ENCODE measurements at places on chromosomes 1 and 21.

DNA sequence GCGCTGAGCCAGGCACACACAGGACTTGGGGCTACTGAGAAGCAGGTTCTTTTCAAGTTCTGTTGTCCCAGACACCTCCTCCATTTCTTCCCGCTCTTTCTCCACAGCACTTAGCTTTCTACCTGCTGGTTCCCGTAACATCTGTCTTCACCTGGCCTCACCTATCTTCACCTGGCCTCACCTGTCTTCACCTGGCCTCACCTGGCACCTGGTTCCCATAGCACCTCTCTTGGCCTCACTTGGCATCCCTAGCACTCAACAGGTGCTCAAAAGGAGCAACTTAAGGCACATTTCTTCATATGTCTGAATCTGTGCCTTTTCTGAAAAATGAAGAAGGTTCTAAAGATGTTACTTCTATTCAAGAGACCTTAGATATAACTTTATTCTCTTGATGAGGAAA is 10.4 kb downstream of the KCNK1 start:
- DNase-seq: no peak

GRCh38 chr21:41653243-41653953 is 113.5 kb downstream of the RIPK4 start:
- no peak for DNase-seq

GRCh38 chr1:59666106-59666505 is 148.6 kb upstream of the HOOK1 start:
- DNase-seq: no peak

GRCh38 chr1:39490596-39491145 is 765 bp upstream of the BMP8A start:
- DNase-seq: no peak

DNA sequence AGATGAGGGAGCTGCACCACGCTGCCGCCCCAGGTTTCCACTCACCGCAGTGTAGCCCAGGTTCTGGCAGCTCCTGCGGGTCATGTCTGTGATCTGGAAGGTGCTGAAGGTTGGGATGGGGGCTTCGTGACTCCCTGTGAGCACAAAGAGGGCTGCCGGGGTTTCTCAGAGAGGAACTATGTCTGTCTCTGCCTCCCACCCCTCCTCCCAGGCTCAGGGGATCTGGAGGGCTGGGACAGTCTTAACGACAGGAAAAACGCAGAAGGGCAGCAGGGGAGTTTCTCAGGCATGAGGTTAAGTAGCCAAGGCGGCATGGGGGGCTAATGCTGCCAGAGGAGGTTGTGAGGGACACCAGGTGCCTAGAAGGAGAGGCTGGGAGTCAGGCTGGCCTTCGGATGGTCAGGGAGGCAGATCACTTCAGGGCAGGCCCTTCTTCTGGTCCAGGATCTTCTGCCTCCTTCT is 656 bp downstream of the SH2D2A start:
- no peak for DNase-seq

DNA sequence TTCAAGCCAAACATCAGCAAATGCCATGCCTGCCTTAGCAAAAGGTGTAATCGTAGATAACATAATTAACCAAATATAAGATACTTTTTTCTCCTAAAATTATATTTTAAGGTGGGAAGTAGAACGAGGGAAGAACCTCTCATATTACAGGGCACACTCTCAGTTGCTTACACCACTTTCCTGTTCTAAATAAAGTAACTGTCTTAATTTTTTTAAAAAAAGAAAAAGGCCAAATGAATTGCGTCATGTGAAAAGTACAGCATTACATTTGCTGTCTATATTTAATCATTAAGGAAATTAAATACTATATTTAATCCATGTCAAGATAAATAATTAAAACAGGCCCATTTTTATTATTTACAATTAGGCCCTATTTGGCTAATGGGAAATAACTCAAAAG is 23.7 kb downstream of the JAK1 start:
- no peak for DNase-seq

DNA sequence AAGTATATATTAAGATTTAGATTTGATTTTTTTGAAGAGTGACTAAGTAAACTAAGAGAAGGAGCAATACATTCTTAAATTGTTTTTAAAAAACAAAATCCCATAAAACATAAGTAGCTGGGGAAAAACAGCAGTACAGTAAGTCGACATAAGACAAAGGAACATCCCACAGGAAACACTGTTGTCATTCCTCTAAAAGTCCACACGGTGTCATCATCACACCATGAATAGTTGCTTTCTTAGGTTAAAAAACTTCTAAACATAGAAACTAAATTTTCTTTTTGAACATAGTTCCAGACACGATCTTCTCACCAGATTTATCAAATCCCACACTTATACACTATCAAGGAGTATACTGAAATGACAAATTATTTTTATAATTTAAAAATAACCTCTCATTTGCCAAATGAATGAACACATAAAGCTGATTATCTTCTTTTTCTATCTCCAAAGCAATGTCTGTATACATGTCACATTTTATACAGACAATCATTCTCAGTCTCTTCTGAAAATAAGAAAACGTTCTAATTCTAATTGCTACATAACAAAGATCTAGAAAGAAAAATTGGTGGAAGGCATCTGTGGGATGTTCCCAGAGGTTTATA is 15.8 kb downstream of the ODF2L start:
- DNase-seq: peak; percentile 24

DNA sequence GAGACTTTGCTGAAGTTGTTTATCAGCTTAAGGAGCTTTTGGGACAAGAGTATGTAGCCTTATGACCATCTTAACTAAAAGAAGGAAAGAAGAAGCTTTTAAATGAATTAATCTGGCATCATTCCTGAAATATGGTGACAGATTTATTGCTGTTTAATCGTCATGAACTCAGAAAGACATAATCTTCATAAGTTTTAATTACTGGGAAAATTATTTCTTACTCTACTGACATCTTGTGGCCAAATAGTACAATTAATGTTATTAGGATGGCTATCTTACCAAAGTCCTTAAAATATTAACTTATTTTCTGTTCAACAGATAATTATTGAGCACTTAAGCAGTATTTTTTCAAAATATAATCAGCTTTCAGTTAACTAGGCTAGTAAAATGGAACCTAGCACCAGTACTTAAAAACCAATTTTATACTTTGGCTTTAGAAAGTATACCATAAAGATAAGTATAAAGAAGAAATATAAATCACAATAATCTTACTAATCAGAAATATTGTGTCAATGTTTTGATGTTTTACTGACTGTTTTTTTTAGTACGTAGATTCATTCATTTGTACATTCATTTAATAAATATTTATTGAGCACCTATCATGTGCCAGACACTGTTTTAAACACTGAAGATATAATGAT is 34.7 kb upstream of the GPR25 start:
- DNase-seq: no peak

- no peak for DNase-seq
These were observed 123.8 kb upstream of the RAB4A start for GRCh38 chr1:229147072-229147471.

DNA sequence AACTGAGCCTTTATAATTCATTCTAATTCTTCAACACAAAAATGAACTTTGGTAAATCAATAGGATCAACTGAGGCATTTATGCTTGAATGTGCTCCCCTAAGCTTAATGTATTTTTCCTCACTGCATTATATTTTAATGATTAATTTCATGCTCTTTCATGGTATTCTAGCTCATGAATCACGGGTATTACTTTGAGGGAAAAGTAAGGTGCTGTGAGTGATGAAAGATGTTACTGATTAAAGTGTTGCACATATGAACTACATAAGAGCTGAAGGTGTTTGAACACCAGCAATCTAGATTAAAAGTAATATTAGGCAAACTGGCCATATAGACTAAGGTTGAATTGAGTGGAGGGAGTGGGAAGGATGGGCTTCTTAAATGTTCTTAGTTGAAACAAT is 1.9 kb downstream of the DPYD start:
- no peak for DNase-seq

DNA sequence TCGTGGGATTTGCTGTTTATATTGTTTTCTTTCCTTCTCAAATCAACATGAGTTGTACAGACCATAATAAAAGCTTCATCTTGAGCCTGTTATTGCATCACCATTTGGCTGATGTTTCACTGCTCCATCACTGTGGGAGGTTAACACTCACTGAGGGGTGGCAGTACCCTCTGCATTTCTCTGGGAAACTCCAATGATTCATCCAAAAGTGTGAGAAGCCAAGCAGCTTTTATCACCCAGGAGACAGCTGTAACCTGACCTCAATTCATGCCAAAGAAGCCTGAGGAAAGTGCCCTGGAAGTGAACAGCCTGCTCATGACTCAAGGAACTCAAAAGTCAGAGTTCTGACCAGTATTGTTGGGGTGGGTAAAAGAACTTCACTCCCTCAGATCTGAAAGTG is 84.1 kb downstream of the GPR88 start:
- no peak for DNase-seq

DNA sequence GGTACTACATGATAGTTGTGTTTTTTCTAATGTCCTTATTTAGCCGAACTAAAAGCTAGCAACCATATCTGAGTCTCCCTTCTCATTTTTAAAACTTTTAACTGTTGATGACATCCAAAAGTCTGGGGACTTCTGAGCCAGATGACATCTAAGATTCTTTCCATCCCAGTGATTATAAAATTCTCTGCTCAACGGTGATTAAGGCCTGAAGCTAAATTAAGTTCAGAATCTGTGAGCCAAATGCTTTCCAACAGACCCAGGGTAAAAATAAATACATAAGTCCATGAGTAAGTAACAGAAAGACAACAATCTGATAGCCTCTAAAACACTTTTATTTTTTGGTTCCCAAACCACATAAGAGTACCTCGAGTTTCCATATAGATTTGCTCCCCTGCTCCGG is 13.1 kb upstream of the PTP4A2 start:
- DNase-seq: no peak

DNA sequence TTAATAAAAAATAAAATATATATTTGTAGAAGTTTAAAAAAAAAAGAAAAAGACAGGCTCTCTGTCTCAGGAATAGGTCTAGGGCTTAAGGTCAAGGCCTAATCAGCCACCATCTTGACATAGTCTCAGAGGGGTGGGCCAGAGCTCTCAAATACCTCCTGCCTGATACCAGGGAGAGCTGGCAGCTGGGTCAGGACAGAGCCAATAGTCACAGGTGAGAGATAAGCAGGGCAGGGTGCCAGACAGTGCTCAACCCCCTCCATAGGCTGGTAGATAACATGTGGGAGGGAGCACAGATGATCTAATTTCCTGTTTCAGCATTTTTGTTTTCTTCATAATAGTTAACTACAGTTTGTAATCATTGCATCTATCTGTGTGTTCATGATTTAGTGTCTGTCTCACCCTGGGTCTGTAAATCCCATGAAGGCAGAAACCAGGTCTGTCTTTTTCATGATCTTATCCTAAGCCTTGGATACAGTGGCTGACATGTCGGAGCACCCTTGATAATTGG is 152.0 kb upstream of the GRIK3 start:
- peak; percentile 19 for DNase-seq

- DNase-seq: no peak
These were observed 491 bp upstream of the RAP1A start for GRCh38 chr1:111618961-111619634.

DNA sequence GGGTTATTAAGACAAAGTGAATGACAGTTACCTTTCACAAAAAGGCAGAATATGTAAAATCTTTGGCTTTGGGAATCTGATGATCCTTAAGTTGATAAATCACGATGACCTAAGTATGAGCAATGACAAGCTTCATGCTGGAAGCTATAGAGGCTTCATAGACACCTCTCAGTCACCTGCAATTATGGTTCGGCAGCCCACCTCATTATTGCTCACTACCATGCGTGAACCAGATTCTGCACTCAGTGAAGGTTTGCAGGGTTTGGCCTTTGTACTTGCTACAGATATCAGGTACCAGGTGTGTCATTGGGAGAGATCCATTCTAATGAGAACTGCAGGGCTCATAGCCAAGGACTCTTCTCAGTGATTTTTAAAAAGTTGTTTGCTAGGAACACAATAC is 163.5 kb downstream of the KCTD3 start:
- DNase-seq: no peak

GRCh38 chr1:194225821-194226220 is 1039.4 kb upstream of the B3GALT2 start:
- DNase-seq: no peak

- DNase-seq: no peak
These were observed 30.7 kb downstream of the VASH2 start for GRCh38 chr1:212981025-212981495.

- no peak for DNase-seq
These were observed 1.8 kb upstream of the NFIA start for GRCh38 chr1:61080413-61081143.

- no peak for DNase-seq
These were observed 12.0 kb downstream of the XCL2 start for GRCh38 chr1:168531615-168532345.

- no peak for DNase-seq
These were observed 57.2 kb downstream of the AGPAT3 start for GRCh38 chr21:43921979-43922945.

- no peak for DNase-seq
These were observed 486 bp downstream of the NIPAL3 start for GRCh38 chr1:24415910-24416665.

DNA sequence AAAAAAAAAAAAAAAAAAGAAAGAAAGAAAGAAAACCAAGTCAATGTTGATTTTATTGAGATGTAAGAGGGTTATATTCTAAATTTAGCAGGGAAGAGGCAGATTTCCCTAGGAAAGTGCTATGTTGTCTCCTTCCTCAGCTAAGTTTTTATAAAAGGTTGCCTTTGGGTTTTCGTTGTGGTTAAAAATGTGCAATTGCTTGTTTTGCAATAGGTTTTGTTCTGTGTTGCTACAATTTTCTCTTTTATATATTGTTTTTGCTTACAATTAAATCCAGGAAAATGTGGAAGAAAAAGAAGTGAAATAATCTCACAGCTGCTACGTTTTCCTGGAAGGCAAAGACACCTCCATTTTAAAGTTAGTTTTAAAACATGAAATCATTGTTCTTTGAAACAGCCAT is 136.7 kb upstream of the C1orf105 start:
- DNase-seq: no peak

DNA sequence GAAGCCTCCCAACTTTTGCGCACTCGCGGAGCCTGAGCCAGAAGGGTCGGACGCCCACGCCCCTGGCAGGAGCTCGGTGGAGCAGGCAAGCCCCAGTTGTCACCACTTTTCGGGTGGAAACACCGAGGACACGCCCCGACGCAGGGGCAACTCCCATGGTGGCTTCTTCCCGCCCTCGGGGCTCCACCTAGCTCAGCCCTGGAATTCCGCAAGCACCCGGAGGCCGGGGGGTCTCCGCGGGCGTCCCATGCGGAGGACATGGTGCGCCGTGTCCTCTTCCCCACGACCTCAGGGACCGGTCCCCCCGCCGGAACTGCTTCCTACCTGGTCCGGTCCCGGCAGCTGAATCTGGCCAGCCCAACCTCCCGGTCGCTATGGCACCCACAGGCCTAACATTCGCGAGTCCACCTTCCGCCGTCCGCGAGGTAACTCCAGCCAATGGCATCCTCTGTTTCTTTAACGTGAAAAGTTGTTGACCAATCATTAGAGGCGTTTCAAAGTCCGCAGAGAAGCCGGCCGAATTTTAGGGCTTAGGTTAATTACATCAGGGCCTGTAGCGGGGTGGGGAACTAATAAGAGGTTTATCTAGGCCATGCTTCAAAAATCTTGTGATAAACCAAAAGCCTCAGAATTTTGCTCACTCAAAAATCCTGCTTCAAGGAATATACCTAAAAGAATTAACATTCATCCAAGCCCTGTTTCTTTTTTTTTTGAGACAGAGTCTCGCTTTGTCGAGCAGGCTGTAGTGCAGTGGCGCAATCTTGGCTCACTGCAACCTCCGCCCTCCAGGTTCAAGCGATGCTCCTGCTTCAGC is at the start of gene STPG1:
Gene STPG1, minus strand, starts transcription at position 433 of the 814 bp plus-strand sequence. CDS start 12,394 bp downstream, outside the sequence.
- DNase-seq: peak; percentile 34

GRCh38 chr1:204692841-204693356 is 7.4 kb upstream of the LRRN2 start:
- DNase-seq: no peak
